Stimulated activated CD4-positive, alpha-beta T cell treated with anti-CD3 and anti-CD28 coated beads, Interleukin-4, amount 100 ng/mL, for 4 hours (primary cell): ENCODE measurements at places on chromosomes 1 and 21.

DNA sequence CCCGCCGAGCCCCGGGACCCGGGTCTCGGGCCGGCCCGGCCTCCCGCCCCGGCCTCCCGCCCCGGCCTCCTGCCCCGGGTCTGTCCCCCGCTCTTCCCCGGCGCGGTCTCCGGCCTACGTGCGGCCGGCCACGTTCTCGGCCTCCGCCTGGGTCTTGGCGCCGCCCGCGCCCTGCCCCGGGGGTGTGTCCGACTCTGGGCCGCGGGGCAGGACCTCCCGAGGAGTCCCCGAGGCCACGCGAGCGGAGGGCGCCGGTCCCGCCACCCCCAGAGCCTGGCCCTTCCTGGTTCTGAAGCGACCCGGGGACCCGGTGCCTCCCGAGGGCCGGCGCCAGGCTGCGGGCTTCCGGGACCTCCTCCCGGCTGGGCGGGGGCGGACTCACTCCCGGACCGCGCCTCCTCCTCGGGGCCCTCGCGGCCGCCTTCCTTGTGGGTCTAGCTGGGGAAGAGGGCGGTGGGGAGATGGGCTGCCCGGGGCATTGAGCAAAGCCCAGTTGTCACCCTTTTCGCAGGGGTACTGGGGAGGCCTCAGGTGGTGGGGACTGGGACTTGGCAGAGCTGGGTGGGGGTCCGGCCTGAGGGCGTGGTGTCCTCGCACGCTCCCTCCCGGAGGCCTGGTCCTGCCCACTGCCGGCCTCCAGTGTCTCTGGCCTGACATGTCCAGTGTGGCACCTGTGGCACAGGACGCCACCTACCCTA lies 558 bp downstream of the PFKL start:
- DNase-seq, result peak; percentile 67

DNA sequence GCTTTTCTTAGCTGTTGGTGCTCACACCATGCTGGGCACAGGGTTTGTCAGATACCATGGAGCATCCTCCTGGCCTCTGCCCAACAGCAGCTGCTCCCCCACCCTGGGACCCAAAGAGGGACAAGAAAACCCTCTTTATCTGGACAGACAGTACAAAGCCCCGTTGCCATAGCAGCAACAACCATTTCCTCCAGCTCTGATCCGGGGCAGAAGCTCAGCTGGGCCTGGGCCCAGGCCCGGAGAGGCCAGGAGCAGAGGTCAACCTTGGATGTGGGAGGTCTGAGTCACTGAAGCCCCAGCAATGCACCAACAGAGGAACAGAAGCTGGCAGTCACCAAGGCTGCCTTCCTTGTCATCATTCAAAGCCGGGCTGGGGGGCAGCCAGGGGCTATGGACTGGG lies 228.4 kb upstream of the POU3F1 start:
- DNase-seq, result no peak

DNA sequence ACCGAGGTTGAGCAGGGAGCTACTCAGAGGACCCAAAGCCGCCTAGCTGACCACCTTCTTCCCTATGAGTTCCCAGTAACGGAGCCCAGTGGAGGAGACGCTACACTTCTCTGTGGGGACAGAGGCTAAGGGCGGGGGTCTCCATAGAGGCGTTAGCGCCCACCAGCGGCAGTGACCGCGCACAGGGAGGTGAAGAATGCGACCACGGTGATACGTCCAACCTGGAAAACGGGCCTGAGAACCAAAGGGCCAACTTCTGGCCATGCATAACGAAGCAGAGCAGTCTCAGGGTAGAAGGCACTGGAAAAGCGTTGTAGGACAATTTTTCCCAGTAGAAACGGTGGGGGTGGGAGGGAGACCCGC lies 400 bp upstream of the COG2 start:
- no peak for DNase-seq

DNA sequence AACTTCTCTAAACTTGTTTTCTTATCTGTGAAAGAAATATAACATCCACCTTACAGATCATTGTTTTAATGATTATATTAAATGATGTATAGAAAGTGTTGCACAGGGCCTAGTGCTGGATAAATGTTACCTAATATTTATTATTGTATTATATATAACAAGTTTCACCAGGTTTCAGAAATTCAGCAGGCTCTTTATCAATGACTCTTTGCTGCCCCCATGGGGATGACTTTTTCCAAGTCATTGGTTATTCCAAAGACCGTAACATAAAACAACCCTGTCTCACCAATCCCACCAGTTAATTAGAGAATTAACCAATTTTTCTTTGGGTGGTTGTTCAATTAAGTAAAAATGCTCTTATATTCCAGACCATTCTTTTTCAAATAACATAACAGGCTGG lies 7.3 kb upstream of the DEDD start:
- peak; percentile 17 for DNase-seq

- no peak for DNase-seq
Observed at GRCh38 chr1:115356356-115356755, 18.3 kb upstream of the NGF start.

- DNase-seq, result no peak
Observed at GRCh38 chr1:111082421-111083203, 57.3 kb downstream of the DRAM2 start.

- DNase-seq, result no peak
Observed at GRCh38 chr1:38899560-38899959, 18.2 kb upstream of the GJA9 start.

DNA sequence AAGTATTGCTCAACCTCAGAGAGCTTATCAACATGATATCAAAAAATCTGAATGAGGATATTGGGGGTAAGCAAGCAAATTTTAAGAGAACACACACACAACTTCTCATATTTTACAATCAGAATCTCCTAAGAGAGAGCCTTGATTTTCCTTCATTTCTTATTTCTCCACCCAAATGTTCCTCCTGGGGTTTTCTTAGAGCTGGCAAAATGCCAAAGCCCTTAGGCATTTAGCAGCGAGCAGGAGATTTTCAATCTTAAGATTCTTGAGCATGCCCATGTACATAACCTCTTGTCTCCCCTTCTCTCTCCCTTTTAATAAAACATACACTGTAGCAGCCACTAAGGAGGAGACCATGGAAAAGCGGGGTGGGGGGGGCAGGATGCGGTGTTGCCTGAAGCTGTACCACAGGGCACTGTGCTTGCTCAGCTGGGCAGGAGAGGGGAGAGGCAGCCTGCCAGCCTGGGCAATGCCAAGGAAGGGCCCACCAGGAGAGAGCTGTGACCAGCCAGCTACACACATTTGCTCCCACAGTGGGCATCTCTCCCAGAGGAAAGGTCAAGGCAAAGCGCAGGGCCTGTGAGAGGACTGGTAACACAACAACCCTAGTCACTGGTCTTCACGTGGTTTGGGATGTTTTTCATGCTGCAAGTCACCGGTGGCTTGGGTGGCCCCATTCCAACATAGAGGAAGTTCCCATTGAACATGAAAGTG lies 4.3 kb downstream of the BRINP2 start:
- DNase-seq, result no peak

DNA sequence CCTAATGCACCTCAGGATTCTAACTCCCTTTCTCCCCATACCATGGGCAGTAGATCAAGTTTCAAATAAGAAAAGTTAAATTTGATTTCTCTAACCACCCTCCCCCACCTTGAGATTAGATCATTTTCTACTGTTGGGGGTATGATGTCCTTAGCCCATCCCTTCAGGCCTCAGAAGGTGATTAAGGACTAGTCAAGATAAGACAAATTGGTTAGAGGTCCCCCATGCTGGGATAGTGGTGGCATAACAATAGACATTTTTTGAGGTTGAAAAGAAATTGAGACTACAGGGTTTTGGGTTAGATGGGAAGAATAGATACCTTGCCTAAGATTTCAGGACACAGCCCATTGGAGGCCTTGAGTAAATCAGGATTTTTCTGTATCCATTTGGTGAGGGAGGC lies 2.5 kb downstream of the CFAP126 start:
- DNase-seq, result no peak

GRCh38 chr1:78088486-78088885 lies 42.7 kb downstream of the GIPC2 start:
- no peak for DNase-seq

- DNase-seq, result no peak
Observed at GRCh38 chr1:8018492-8019228, 7.4 kb downstream of the ERRFI1 start.

- no peak for DNase-seq
Observed at GRCh38 chr1:54221113-54221834, 21.3 kb downstream of the MRPL37 start.

GRCh38 chr21:18542081-18542480 lies 138.5 kb upstream of the TMPRSS15 start:
- DNase-seq, result no peak

GRCh38 chr21:39071623-39072214 lies 111.5 kb downstream of the PSMG1 start:
- no peak for DNase-seq
